Left ventricle myocardium superior (tissue), 1 donor: ENCODE measurements at places on chromosomes 3 and 15.

DNA sequence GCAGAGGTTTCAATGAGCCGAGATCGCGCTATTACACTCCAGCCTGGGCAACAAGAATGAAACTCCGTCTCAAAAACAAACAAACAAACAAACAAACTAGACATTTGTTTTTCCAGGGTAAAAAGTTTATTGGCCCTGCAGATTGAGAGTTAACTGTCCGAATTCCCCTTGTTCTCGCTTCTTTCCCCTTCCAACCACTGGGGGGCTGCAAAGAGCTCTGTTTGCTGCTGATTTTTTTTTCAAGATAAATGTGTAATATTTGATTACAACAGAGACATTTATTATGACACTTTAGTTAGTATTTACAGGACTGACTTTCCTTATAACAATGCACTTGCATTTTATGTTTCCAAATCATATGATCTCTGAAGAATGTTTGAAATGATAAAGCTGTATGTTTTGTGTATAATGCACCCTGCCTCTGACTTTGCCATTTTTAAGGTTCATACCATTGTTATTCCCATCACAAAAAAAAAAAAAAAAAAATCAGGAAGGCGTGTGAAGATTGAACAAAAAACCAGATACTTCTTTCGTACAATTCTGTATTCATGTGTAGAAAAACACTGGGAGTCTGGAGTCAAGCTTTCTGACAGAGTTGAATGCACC lies 2.8 kb downstream of the CLSTN2 start:
- DNase-seq = peak; percentile 33

DNA sequence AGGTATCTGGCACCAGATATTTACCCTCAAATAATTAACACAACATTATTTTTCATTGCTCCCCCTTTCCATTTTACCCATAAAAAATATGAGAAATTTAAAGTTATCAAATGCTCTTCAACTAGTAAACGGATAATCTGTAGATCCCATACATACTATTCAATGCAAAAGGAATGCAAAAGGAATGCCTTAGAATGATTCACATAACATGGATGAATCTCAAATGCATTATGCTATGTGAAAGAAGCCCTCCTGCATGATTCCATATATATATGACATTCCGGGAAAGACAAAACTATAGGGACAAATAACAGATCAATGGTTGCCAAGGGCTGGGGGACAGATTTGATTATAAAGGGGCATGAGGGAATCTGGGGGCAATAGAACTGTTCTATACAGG lies 195.7 kb downstream of the STT3B start:
- DNase-seq = no peak

DNA sequence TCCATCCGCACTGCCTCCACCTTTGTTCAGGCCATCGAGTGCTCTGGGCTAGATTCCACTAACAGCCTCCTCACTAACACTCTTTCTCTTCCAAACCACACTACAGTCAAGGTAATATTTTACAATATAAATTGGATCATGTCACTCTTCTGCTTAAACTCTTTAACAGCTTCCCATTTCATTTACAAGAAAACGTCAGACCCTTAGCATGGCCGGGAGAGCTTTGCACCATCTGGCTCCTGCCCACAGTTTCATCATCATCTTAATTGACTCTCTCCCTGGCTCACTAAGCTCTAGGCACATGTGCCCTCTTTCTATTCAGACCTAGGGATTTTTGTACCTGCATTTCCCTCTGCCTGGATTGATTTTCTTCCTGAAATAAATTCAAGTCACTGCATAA lies 354.7 kb downstream of the FGF12 start:
- no peak for DNase-seq

DNA sequence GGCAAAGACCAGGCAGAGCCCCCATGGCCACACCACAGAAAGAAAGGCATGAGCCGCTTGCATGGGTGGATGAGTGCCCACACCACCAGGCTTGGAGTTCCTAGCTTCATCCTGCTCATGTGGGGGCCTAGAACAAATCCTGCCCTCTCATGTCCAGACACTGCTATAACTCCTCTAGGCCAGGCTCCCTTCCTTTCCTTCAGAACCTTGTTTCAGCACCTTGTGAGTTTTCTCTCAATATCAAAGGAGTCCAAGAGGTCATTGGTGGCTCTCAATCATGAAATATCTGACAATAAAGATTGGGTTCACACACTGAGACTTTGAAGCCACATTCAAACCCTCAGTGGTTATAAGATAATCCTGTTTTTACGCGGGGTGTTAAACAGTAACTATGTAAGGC lies 12.7 kb downstream of the SLC6A20 start:
- DNase-seq = no peak

- no peak for DNase-seq
These were observed 3.7 kb upstream of the GASK1A start for GRCh38 chr3:42975456-42975855.

- no peak for DNase-seq
These were observed 50.8 kb downstream of the RAB11A start for GRCh38 chr15:65920121-65920520.

DNA sequence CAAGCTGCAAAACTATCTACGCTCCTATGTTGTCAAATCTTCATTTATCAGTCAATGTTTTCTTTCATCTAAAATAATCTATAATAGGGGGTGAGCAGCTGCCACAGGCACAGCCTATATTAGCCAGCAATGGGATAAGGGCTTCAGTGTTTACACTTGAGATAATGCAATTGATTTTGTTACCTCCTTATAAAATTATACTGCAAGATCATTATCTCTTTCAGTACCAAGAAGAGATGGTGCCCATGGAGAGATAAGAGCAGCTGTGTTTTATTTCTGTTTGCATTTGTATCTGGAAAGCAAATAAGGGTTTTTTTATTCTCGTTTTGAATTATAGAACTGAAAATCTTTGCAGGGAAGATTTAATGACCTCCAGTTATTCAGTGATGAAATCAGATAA lies 68.9 kb downstream of the PLD1 start:
- DNase-seq = no peak
